ENCODE measurements at places on chromosomes 13 and 19.

DNA sequence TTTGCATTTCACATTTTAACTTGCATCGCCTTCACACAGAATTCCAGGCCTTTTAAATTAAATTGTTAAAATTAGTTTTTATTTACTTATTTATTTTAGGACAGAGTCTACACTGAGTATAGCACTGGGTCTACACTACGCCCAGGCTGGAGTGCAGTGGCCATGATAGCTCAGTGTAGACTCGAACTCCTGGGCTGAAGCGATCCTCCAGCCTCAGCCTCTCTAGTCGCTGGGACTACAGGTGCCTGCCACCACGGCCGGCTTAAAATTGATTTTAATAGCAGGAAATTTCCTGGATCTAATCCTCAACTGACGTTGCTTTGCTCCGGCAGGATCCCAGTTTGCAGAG is 301 bp upstream of the ZNF610 start:
- DNase-seq = no peak

GRCh38 chr13:43113603-43114002 is 90.2 kb downstream of the DNAJC15 start:
- no peak for DNase-seq

DNA sequence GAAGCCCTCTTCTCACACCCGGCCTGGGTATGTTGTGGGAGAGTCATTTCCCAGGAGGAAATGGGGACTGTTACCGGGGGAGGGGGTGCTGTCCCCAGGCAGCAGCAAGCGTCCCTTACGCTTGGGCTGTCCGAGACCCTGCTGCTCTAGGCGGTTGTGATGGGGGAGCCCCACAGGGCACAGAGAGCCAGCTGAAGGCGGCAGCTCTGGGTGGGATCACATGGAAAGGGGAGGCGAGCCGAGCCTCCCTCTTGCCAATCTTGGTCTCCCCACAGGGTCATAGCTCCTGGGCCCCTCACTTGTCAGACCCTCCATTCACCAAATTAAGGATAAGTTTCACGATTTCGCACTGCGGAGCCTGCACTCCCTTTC is 22.0 kb downstream of the EPN1 start:
- DNase-seq = no peak

DNA sequence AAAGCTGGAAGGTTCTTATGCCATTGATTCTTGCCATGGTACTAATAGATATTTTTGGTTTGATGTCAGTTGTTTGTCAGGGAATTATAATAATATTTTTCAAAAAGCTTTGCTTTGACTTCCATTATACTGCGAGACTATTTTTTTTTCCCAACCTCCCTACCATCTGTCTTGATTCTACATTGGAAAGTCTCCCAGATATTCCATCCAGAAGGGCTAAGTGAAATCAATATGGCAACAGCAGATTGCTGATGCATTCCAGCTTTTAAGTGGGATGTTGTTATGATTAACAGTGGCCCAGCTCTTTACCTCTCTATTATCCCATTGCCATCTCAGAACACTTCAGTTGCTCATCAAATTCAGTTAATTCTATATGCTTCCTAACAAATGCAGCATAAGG is 247.4 kb downstream of the OXGR1 start:
- DNase-seq = no peak

- DNase-seq = no peak
Observed at GRCh38 chr19:44617110-44617880, 3.9 kb downstream of the IGSF23 start.

Data from RPMI8226 (cell line).